NCI-H1105 treated with DMSO at 0.1 percent for 48 hours (cell line): ENCODE measurements at places on chromosomes 5 and 9.

- no peak for DNase-seq
These were observed 17.8 kb downstream of the NOTCH1 start for GRCh38 chr9:136527721-136528710.

- no peak for DNase-seq
These were observed 46.5 kb downstream of the RETREG1 start for GRCh38 chr5:16570121-16570815.

DNA sequence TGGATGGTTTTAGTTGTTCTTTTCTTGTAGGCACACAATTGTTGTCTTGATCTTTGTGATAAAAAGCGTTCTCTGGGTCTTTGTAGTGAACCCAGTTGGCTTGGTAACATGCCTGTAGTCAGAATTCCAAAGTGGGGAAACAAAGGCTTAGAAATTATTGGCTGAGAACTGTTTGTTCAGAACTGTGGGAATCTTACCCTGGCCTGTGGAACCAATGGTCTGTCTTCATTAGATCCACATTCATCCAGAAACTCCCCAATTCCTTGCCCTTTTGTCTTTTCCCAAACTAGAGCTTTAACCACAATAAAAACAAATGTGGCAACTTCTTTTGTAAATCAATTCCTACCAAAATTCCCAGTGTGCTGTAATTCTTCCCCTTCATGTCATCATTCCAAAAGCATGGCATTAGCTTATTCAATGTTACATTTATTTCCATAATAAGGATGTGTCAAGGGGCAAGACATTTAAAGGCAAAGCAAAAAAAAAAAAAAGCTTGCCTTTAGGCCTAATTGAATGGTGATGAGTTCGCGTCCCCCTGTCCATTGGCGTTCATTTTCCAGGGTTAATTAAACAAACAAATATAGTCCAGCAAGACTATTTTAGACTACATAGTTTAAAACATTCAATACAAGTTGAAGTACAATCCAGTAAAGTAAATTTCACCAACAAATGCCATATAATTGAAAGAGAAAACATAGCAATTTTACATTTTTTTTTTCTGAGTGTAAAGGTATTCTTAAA lies 249.8 kb upstream of the ZNF608 start:
- no peak for DNase-seq

DNA sequence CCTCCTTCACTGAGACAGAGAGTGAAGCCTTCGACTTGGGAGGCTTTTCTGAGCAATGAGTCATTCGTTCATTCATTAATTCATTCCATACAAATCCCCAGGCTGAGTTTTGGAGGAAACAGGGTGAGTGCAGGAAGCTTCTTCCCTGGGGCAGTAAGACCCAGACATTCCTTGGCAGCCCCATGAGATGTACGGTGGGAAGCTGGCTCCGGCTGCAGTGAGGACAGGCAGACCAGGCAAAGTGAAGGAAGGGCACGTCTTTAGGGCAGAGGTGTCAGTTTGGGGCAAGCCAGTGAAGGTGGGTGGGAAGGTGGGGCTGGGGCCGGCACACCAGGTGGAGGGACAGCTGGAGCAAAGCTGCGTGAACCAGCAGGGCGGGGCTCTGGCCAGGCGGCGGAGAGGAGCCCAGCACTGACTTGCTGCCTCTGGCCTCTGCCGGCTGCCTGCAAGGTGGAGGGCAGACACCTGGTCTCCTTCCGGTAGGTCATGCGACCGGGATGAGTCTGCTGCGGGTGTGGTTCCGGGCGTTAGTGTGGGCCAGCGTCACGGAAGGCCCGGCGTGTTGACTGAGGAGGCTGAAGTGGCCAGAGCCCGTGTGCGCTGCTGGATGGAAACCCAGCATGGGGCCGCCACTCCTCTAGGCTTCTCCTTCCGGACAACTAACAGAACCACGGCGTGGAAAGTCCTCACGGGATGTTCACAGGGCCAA lies 16.6 kb downstream of the OLFM1 start:
- DNase-seq = no peak

DNA sequence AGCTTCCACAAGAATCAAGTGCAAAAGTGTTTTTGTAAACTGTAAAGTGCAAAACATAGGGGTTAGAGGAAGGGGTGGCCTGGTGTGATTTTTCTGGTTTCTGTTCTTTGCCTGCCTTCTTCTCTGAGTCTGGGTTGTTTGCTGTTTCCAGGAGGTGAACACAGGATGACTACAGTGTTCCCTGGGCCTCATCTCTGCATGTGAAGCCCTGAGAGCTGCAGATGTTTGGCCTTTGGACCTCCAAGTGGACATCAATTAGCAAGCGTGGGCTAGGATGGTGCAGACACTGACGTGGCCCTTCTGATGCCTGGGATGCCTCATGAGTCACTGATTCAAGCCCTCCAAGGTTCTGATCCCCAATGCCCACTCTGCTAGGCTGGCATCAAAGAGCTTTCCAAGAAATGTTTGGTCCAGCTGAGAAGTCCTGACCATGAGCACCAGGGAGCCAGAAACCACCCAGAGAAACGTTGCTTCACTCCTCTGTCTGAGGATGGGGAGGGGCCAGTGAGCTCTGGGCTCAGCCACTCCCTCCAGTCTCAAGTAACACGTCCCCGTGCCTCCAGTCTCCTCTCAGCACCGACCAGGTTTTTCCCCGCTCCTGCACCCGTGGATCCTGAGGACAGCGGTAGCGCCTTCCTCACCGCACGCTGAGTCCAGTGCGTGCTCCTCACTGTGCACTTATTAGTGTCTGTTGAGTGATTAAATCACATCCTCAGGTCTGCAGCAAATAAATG lies 7.6 kb downstream of the IL9 start:
- no peak for DNase-seq

DNA sequence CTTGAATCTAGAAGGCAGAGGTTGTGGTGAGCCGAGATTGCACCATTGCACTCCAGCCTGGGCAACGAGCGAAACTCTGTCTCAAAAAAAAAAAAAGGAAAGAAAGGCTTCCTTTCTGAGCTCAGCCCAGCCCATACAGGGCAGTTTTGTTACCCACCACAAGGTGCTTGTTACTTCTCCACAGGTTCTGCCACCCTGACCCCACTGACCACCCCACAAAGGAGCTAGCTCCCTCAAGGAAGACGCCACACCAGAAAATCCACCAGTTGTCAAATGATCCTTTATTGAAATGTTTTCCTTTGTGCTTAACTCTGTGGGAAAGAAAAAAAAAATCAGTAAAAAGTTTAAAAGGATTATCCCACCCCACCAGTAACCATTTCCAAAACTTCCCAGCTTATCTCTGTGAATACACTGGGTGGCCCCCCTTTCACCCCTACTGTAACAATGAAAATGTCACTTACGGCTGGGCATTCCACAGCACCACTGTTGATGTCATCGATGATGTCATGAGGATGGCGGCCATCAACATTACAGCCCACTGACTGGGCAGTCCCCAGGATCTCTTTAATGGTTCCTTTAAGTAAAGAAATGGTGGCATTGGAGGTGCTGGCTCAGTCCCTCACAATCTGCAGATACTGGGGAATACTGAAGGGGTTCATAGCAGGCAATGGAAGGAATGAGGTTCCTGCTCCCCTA lies 3.6 kb downstream of the RPL12 start:
- DNase-seq = no peak

GRCh38 chr5:66231508-66231907 lies 87.4 kb downstream of the SREK1 start:
- no peak for DNase-seq
